ENCODE measurements at places on chromosomes 12 and 14.

GRCh38 chr14:35932136-35932535 is 106.0 kb downstream of the BRMS1L start:
- no peak for DNase-seq

GRCh38 chr12:28099871-28100270 is 90.4 kb upstream of the CCDC91 start:
- DNase-seq, result no peak

GRCh38 chr12:54502485-54502884 is 4.9 kb downstream of the NCKAP1L start:
- no peak for DNase-seq

- no peak for DNase-seq
These were observed 64.5 kb upstream of the SSTR1 start for GRCh38 chr14:38143170-38143569.

DNA sequence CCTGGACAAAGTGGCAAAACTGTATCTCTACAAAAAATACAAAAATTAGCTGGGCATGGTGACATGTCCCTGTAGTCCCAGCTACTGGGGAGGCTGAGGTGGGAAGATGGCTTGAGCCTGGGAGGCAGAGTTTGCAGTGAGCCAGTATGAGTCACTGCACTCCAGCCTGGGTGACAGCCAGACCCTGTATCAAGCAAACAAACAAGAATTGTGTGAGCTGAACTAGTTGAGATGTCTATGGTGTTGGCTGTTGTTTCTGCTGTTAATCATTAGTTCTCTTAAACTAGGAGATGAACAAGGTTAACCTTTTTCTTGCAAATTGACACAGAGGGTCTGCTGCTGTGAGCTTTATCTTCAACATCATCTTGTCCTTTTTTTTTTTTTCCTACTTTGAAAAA is 23.6 kb downstream of the RASSF3 start:
- DNase-seq, result no peak

GRCh38 chr14:36194663-36195062 is 18.1 kb upstream of the PTCSC3 start:
- DNase-seq, result no peak

DNA sequence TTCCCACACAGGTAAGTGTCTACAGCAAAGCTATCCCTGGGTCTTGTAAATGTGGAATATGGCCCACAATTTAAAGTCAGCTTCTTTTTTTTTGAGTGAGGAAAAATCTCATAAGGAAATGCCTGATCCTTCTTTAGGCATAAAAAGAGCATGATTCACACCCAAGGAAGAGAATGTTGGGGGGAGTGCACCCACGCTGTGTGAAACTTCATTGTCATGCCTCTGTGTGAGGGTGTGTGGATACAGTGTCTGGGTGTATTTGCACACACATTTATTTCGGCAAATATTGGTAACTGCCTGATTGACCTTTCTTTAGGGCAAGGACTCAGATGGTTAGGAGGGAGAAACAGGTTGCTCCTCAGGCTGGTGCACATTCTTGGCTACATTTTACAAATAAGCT is 196.8 kb upstream of the STXBP6 start:
- DNase-seq, result no peak

DNA sequence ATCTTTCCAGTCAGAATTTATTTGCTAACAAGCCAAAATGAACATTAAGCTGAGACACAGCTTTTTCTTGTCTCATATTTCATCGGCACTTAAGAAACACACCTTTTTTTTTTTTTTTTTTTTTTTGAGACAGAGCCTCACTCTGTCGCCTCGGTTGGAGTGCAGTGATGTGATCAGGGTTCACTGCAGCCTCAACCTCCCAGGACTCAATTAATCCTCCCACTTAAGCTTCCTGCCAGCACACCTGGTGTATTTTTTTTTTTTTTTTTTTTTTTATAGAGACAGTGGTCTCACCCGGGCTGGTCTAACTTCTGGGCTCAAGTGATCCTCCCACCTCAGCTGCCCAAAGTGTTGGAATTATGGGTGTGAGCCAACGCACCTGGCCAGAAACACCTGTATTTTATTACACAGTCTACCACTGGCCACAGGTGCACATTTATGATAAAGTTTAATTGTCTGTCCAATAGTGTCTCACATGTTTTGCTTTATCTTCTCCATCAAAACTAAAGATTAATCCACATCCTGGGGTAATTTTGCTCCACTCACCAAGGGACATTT is 62.7 kb downstream of the C2CD5 start:
- DNase-seq, result no peak

DNA sequence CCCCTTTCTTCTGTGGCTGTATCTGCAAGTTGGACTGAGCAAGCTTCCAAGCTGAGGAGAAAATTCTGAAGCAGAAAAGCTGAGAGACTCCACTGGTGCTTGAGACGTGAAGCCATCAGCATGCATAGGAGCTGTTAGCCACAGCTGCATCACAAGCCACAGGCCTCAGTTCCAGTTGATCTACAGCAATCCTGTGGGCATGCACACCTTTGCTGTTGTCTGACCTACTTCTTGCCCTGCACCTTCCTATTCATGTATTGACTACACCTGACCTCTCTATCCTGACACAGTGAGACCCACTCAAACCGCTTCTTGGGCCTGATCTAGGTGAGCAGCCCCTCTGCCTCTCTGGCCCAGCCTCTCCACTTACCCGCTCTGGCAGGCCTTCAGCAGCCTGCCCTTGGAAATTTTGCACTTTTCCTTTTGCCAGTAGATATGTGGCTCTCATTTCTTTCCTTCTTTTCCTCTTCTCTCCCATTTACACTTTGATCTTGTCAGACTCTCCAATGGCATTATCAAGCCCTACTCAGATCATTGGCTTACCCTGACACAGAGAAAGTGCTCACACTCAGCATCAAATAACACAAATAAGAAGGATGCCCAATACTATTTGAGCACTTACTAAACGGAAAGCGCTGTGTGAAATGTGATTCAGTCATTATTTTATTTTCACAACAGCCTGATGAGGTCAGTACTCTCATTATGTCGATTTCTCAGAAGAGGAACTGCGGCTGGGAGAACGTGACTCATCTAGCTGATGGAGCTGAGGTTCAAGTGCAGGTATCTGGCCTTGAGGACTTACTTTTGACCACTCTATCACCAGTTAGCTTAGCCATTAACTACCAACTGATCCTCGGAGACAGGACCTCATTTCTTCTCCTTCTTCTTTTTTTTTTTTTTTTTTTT is 21.9 kb upstream of the PTGR2 start:
- no peak for DNase-seq

- no peak for DNase-seq
These were observed 73.4 kb upstream of the ETV6 start for GRCh38 chr12:11576104-11576503.

- no peak for DNase-seq
These were observed 156.2 kb downstream of the KIF26A start for GRCh38 chr14:104294628-104294982.
